HFF-Myc (cell line): ENCODE measurements at places on chromosomes 4 and X.

- DNase-seq = no peak
These were observed 35.1 kb upstream of the GEMIN8 start for GRCh38 chrX:14064626-14065432.

- DNase-seq = no peak
These were observed 21.4 kb upstream of the SCRG1 start for GRCh38 chr4:173420324-173420752.

DNA sequence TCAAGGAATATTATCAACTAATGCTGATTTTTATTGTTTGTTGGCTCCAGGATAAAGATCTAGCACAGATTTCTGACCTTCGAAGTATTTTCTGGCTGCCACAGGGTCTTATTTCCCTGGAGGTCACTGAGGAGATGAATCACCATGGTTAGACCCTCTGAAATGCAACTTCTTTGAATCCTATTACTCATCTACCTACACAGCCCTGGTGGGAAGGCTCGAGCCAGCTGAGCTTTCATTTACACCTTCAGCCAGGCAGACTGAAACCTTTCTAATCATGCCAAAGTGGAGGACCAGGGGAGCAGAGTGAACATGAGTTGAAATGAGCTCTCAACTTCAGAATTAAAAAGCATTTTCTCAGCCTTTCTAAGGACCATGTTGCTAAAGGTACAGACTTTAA, 130.5 kb downstream of the SMIM20 start:
- no peak for DNase-seq

DNA sequence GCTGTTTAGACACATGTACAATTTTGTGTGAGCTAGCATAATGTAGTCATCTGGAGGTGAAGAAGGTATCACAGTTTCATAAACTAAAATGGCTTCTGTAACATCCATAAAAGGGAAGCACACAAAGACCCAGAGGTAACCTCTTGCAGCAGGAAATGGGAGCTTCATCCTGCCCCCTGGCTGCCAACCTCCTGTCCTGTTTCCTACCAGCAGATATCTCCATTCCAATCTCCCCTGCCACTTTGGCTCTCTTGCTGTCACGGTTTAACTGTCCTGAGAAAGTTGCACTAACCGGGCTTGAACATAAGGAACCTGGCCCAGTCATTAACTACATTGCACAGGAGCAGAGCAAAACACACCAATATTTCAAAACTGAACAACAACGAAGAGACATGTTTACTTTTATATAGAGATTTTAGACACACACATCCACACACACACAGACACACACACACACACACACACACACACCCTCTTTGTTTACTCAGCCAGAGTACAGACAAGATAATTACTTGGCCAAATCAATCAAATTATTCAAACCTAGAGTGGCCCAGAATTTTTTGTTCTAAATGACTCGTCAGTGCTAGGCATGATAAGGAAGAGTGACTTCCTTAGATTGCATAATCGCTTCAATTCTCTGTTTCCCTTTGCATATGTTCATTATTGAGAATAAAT, 24.2 kb downstream of the MID2 start:
- no peak for DNase-seq

- no peak for DNase-seq
These were observed 102.8 kb upstream of the MXRA5 start for GRCh38 chrX:3449287-3449686.

- no peak for DNase-seq
These were observed 76.0 kb downstream of the SPIN4 start for GRCh38 chrX:63275127-63275526.

GRCh38 chrX:26925088-26925487, 538.1 kb downstream of the PPP4R3C start:
- DNase-seq = no peak

GRCh38 chrX:107577933-107578332, 50.4 kb upstream of the PRPS1 start:
- no peak for DNase-seq

DNA sequence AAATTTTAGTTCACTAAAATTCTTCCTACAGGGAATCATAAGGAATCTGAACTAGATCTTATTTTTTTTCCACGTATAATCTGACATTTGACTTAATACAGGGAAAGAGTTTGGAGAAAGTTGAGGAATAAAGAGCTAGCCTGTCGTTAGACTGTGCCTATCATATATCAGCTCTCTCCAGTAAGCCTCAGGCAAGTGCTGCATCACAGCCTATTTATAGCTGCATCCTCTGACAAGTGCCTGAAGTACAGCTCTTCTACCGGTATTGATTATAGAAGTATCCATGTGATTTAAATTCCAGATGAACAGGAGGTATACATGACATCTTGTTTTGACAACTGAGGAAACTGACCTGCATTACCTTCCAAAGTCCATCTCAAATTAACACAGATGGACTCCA, 248.9 kb downstream of the TLL1 start:
- DNase-seq = no peak

DNA sequence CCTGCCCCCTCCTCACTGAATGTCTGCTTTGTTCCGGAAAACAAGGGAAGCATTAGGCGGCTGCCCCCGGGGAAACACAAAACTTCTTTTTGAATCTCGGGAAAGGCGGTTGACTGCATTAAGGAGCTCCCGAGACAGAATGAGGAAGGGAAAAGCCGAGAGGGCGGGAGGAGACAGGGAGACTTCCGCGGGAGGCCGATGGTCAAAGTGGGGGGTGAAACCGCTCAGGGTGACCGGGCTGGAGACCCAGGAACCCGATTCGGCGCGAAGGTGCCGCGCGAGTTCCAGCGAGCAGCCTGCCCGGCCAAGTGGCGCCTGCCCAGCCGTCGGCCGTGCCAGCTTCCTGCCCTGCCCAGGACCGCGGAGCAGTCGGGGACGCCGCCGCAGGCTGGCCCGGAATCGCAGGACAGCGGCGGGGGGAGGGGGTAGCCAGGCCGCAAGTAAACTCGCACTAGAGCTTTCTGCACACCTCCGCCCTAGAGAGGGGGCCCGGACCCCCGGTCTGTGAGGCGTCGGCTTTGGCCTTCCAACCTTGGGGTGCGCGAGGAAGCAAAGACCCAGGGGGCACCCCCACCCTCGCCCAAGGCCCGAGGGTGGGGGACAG, 55.1 kb upstream of the BCOR start:
- no peak for DNase-seq

- DNase-seq = no peak
These were observed 160.2 kb upstream of the RBPJ start for GRCh38 chr4:26160591-26160990.

DNA sequence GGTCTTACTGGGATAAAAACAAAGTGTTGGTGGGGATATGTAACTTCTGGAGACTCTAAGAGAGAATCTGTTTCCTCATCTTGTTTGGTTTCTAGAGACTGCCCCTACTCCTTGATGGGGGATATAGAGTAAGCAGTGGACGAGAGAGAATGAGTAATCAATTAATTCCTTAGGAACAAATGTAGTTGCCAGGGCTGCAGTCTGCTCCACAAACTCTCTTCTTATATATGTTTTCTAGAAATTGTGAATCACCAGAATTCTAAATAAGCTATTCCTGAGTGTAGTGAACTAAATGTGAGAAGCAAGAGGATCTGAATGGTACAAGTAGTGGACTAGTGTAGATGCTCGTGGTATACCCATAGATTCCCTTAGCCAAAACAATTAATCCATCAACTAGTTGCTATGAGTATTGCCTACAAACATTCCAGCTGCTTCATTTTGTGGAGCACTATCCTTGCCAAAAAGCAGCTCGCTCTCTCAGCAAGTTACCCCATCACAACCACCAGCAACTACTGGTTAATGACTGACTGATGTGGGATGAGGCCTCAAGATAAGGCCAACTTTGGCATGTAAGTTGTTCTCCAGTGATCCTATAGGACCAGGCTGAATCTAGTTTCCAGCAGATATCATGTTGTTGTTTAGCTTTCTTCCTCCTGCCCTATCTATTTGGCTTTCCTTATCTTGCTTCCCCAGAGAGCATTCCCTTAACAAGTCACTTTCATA, 273.0 kb downstream of the SLC7A11 start:
- DNase-seq = no peak

GRCh38 chr4:41360214-41360920, 103.6 kb downstream of the UCHL1 start:
- no peak for DNase-seq

- DNase-seq = no peak
These were observed 23.1 kb downstream of the ATP8A1 start for GRCh38 chr4:42633605-42634388.

GRCh38 chr4:18798123-18798522, 776.6 kb upstream of the LCORL start:
- DNase-seq = no peak

DNA sequence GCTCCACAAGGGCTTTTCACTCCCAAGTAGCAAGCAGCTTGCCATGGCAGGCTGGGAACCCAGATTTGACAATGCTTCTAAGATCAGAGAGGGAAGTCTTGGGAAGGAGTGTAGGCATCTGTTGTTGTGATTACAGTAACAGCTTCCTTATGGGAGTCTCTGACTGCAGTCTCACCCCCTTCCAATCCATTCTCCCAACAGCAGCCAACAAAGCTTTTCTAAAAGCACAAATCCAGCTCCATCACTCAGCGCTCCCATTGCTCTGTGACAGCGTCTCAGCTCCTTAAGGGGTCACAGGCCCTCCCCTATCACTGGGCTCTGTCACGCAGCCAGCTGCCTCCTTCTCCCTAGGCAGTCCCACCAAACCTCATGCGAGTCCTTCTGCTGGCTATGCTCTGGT, 7.1 kb downstream of the IGFBP7 start:
- DNase-seq = no peak

DNA sequence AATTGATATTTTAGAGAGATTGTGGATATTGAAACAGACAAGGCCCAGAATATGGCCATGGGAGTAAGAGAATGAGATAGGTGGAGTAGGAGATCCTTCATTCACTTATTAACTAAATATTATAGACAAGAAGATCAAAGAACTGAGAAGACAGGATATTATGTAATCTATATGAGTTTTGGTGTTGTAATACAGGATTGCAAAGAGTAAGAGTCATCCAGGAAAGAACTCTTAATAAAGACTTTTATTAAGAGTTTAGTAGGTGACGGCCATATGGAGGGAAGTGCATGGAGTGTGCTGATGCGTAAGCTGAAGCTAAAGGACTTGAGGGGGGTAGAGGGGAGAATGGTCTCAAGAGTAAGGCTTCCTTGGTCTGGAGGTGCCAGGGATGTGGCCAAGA, 153.7 kb downstream of the VEGFC start:
- no peak for DNase-seq

- DNase-seq = no peak
These were observed 1147.9 kb downstream of the NLGN4X start for GRCh38 chrX:5080791-5081190.

DNA sequence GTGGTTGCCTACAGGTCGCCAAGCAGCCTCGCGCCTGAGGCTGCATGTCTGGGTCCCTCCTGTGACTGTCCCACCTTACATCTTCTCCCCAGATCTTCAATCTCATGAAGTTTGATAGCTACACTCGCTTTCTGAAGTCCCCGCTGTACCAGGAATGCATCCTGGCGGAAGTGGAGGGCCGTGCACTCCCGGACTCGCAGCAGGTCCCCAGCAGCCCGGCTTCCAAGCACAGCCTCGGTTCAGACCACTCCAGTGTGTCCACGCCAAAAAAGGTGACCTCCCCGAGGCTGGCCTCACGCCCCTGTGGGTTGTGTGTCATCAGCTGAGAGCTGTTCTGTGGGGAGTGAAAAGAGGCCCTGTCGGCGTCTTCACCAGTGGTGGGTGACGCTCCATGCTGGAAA, 24.9 kb upstream of the HGFAC start:
- DNase-seq = no peak

DNA sequence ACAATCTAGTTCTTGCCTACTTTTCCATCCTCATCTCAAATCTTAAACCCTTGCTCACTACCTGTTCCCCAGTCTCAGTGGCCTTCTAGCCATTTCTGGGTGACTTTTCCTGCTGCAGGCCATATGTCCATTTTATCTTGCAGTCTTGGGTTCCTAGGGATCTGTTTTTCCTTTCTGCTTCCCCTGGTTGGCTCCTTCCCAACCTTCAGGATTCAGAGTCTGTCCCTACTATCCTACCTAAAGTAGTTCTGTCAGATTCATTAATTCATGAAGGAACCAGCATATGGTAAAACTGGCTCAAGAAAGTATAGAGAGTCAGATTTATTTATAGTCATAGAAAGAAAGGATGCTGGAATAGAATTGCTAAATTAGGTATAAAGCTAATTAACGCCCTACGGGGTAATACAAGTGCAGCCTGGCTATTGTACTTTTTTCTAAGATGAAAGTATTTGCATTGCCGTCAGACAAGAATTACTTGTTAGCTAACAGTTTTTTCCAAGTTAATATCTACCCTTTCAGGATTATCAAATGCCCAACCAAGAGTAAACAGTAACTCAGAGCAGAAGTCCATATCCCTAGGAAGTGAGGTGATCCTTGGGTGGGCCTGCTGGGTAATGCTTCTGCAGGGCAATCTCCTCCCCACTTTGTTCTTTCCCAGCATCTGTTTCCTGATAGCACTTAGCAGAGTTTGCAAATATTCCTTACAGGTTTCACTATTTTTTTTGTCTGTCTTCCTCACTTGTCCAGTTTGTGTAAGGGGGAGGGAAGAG, 63.6 kb downstream of the REPS2 start:
- no peak for DNase-seq

DNA sequence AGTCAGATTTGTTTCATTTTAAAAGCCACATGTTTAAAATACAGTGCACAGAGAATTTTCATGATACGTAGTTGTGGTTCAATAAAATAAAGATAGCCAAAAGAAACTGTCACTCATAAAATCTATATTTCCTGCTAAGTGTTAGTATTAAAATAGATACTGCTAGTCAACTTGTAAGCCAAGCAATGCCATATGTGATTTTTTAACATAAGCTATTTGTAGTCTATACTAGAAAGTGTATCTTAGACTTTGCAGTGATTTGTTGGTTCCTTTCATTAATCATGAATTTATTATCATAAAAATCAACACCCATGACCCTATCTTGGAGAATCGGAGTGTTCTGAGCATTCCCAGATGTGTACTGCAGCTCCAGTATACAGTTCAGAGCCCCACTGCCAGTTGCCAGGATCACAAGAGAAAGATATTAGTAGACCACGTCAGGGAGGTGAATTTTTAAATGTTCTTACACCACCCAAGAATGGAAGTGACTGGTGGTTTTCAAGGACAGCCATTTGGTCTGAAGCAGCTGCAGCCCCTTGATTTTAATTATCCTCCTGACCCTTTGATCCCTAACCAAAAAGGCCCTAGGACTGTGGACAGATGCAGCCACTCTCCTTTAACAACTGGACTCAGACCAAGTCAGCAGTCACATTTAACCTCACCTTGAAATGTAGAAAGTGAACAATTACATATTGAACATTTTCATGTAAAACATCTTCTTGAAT, 163.1 kb downstream of the PALLD start:
- no peak for DNase-seq

GRCh38 chr4:173171098-173171497, 2.5 kb downstream of the GALNT7 start:
- DNase-seq = no peak

DNA sequence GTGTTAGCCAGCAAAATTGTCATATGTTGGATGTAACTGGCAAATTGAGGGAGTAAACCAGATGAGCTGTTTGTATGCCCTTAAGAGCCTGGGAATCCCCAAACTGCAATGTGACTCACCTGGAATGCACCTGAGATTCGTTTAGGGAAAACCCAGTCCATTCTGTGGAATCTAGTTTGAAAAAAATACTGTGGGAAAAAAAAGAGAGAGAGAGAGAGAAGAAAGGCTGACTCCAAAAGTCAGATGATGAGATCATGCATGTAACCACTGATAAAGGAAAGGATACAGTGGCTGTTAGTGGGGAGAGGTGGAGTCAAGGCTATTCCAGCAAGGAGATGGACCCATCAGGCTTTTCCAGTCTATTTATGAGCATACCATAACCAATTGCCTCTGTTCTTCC, 48.5 kb downstream of the SLC9A7 start:
- DNase-seq = no peak
